ENCODE measurements at places on chromosomes 5 and 9.

DNA sequence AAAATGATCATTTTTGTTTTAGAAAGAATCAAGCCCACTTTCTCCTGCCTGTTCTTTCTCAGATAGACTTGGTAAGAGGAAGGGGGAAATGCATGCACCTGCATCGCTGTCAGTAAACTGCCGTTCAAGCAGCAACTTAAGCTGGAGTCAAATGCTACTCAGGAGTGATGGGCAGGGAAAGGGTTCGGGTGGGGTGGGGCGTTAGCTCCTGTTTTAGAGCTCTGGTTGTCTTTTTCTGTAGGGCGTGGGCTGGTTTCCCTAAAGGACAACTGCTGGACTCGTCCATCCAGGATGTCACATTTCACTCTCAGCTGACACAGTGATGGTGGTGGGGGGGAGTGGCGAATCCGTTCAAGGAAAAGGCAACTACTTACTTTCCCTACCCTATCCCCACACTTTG, 75.0 kb downstream of the NDFIP1 start:
- DNase-seq = no peak

- no peak for DNase-seq
Observed at GRCh38 chr5:104111632-104112031, 549.0 kb upstream of the NUDT12 start.

- DNase-seq = peak; percentile 84
Observed at GRCh38 chr5:64210866-64211265, 45.2 kb downstream of the RNF180 start.

DNA sequence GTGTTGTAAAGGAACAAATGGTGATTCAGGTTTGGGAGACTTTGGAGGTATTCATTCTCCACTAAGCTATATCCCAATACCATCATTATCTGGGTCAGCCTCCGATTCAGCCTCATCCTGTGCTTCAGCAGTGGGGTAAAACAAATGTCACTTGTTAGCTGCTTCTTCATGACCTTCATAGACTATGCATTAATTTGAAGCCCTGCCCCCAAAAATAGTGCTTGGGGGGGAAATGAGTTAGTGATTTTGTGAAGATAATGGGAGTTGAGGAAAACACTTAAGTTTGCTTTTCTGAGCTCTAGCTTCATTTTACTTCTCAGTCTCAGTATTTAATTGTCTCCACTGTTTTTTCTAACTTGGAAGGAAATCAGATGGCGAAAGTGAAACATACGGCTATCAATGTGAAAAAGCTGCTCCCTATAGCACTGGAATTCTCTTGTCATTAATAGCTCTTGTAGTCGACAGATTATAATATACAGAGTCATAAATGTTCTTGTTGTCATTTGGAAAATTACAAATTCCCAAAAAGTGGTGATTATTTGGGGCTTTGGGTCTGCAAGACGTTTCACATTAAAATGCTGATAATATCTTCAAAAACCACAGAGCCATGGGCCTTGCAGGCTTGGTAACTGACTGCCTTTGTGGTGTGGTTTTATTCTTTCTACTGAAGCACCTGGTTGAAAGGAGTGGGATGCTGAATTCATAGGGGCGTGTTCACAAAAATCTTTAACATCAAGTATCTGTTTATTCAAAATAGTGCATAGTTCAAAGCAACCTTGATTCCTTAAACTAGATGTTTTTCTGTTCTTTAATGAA, 40.0 kb downstream of the PIK3R1 start:
- no peak for DNase-seq

DNA sequence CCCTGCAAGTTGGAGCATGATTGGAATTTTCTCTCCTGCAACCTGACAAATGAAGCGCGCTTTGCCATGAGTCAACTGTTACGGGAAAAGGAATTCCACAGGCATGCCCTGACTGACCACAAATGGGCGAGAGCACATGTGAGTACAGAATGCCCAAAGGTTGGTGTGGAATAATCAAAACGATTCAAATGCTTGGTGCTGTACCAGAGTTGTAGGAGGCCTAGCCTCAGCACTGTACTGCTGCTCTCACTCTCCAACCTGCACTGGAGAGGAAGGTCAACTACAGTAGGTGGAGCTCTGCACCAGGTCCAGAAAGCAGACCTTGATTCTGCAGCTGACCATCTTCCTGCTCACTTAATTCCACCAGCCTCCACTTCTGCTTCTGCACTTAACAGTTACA, 406.9 kb upstream of the ACTBL2 start:
- peak; percentile 90 for DNase-seq

GRCh38 chr5:63655043-63655442, 307.2 kb downstream of the HTR1A start:
- DNase-seq = no peak

DNA sequence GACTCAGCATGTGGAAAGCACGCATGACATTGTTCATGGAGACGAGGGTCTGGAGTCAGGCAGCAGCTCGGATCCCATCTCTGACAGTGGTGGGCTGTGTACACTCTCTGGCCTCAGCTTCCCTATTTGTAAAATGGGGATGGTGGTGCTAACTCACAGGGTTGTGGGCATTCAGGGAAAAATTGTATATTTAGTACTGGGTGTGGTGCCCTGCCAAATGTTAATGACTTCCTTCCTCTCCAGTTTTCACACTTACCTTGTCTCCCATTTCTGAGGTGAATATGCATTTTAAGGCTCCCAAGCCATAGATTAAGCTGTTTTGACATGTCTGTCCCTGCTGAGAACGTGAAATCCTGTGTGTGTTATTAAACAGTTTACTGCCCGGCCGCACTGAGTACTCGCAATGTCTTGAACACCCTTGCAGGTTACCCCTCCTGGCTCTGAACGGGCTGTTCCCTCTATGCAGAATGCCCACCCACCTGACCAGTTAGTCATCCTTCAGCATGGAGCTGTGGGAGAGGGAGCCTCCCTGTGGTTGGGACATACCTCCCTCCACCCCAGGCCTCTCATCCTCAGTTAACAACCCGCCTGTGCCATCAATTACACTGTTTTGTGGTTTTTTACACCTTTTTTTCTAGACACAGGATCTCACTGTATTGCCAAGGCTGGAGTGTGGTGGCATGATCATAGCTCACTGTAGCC, 25.8 kb downstream of the TJP2 start:
- peak; percentile 41 for DNase-seq

GRCh38 chr5:145750199-145750598, 84.9 kb downstream of the PRELID2 start:
- no peak for DNase-seq

DNA sequence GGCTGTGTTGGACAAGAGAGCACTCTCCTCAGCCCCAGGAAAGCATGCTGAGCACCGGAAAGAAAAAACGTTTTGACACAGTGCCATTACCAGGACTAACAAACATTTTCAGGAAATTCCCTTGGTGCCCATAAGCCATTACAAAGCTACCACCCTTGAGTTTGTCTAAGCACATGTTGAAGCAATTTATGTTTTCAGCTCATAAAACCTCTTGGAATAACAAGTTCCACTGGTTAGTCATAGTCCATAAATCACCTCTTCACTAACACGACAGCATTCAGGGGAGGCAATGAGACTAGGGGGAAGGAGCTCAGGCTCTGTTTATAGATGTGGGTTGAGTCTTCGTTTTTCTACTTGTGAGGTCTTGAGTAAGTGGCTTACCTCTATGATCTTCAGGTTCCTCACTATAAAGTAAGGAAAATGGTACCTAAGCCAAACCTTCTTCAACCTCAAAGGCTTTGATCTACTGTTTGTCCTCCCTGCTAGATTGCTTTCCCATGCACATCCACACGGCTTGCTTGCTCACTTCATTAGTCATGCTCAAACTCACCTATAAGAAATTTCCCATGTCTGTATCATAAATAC, 65.4 kb downstream of the DRD1 start:
- DNase-seq = peak; percentile 92

GRCh38 chr5:72612810-72613209, 105.6 kb upstream of the ZNF366 start:
- no peak for DNase-seq

DNA sequence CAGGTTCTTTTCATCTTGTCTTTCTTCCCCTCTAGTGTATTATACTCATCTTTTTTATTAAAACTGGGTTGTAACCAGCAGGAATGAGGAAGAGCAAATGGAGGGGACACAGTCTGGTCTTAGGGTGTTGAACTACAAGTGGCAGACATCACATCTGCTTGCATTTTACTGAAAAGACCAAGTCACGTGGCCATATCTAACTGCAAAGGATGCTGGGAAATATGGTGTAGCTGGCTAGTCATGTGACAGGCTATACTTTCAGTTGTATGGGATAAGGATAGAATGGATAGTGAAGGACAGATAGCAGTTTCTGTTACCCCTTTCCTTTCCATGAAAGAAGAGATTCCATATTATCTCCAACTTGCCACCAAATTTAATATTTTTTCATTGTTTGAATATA, 13.0 kb upstream of the FGD3 start:
- DNase-seq = no peak

- no peak for DNase-seq
Observed at GRCh38 chr9:19119801-19120440, 7.4 kb downstream of the PLIN2 start.

GRCh38 chr5:124515497-124516245, 230.8 kb downstream of the ZNF608 start:
- DNase-seq = no peak

DNA sequence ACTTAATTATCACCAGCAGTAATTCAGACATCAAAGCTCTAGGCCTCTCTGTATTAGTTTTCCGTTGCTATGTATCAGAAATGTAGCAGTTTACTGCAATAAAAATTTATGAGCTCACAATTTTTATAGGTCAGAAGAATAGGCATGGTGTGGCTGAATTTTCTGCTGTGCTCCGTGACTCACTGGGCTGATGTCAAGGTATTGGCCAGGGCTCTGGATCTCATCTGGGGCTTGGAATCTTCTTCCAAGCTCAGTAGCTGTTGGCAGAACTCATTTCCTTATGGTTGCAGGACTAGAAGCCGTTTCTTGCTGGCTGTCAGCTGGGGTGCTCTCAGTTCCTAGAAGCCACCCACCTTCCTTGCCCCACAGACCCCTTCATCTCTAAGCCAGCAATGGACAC, 66.3 kb downstream of the PSAT1 start:
- DNase-seq = peak; percentile 10

GRCh38 chr9:28272127-28272526, 698.8 kb upstream of the C9orf72 start:
- DNase-seq = no peak

GRCh38 chr9:18531136-18532065, 57.4 kb downstream of the ADAMTSL1 start:
- DNase-seq = no peak

DNA sequence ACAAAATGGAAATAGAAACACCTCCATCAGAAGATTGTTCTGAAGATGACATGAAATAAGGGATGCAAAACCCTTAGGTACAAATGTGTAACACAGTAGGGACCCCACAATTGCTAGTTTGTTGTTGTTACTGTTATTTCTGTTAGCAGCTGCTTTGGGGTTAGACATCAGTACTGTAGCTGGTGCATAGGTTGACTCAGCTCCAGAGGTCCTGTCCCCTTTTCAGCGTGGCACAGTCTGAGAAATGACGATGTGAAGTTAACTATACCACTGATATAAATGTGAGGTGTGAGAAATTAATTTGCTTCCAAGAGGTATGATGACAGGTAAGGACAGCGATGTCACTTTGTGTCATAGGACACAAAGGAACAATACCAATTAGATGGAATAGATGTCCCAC, 384.6 kb upstream of the KLF4 start:
- no peak for DNase-seq

DNA sequence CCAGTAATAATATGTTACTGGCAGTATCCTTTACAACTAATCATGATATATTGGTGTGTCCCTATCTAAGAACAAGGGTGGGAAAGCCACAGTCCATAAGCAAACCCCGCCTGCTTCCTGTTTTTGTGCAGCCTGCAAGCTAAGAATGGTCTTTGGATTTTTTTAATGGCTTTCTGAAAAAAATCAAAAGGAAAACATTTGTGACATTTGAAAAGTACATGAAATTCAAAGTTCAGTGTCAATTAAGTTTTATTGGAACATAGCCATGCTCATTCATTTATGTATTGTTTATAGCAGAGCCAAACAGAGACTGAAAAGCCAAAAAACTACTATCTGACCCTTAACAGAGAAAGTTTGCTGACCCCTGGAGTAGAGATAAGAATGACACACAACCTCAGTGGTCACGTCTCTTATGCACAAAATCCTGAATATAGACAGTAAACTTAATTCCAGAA, 12.8 kb upstream of the TMEM245 start:
- no peak for DNase-seq

DNA sequence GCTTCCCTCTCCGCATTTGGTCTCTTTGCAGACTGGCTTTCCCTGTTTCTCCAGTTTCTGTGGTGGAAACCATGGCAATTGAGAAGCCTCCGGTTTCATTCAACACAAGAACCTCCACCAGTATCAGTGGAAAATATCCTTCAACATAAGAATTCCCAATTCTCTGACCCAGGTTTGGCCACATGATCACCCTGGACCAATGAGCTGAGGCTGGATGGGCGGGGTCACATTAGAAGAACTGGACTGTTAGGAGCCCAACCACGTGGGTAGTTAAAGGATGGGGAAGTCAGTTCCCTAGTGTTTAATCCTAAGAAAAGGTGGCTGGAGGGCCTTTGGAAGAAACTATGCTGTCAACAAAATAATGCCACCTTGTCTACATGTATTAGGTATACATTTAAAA, 336.3 kb downstream of the DMRT2 start:
- DNase-seq = no peak

- peak; percentile 99 for DNase-seq
Observed at GRCh38 chr5:132387640-132388117, 18.2 kb downstream of the SLC22A5 start.

DNA sequence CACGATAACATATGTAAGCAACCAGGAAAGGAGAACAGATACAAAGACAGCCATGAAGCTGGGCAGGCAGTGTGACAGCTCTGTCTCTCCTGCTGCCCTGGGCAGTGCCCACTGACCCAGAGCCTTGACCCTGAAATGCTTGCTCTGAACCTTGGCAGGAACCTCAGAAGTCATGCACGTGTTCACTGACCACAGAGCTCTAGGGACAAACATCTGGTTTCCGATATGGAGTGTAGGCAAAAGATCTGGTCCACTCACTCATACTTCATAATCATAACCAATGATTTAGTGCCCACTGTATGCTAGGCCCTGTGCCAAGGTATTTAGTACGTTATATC, 102.6 kb downstream of the FSTL4 start:
- no peak for DNase-seq

GRCh38 chr9:133657120-133657661, 21.0 kb downstream of the DBH start:
- DNase-seq = no peak

DNA sequence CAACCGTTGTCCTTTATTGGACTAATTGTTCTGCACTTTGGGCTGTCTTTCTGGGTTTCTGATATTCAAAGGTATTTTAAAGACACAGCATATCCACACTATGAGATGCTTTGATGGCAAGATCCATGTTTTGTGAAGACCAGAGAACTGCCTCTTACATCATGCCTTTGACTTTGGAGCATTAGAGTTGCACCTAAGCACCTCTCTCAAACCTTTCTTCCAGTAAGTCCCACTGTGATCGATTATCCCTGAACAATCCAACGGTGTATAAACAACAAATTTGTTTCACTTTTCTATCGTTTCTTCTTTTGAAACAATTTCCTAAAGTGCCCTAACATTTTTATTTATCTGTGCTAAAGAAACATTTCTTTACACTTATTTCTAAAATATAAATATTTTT, 144.4 kb downstream of the KCTD16 start:
- DNase-seq = no peak

GRCh38 chr5:89840906-89841305, 568.6 kb downstream of the CETN3 start:
- no peak for DNase-seq
